ENCODE measurements at places on chromosomes 11 and 22.
A peak's percentile ranks its signal among the peaks of the same experiment; 100 is the strongest.

GRCh38 chr11:2928605-2929530 is at the start of gene PHLDA2:
TSS of gene PHLDA2 (minus strand) at chr11:2929420. CDS start at chr11:2929364, 56 bp downstream.
- peak; percentile 41 for DNase-seq

DNA sequence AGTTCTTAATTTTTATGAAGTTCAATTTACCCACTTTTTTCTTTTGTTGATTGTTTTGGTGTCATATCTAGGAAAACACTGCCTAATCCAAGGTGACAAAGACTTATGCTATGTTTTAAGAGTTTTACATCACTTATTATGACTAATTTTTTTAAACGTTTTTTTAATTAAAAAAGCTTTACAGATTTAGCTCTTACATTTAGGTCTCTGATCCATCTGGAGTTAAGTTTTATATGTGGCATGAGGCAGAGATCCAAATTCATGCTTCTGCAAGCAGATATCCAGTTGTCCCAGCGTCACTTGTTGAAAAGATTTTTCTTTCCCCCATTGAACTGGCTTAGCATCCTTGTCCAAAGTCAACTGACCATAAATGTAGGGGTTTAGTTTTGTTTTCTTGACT is 72.6 kb downstream of the PACSIN2 start:
- no peak for DNase-seq

DNA sequence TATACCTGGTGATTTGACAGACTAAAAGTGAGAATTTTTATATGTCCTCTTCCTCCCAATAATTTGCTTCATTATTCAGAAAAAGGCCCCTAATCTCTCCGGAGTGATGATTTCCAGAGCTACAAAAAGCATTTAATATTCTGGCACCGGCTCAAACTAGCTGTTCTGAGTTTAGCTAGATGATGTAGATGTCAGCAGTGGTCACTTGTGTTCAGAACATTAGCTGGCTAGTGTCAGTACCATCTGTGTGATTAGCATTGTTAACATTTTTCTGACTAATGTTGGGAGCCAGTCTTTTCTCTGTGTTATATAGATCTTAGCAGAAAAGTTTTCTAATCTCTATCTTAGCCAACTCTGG is 68.7 kb upstream of the RRM1 start:
- no peak for DNase-seq

DNA sequence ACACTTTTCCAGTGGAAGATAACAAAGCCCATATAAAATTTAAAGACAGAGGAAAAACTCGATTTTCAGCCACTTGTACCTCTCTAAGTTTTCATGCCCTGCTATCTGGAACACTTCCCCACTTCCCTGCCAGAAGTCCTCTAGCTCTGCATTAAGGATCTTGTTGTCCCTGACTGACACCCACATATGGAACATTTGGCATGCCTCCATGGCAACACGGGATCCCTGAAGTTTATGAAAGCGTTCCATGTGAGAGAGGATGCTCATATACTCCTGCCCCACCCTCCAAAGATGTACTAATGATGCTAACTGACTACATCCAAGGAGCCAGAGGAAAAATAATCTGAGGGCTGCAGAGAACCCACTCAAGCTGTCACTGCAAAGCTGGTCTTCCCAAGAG is 8.8 kb upstream of the C11orf91 start:
- no peak for DNase-seq

DNA sequence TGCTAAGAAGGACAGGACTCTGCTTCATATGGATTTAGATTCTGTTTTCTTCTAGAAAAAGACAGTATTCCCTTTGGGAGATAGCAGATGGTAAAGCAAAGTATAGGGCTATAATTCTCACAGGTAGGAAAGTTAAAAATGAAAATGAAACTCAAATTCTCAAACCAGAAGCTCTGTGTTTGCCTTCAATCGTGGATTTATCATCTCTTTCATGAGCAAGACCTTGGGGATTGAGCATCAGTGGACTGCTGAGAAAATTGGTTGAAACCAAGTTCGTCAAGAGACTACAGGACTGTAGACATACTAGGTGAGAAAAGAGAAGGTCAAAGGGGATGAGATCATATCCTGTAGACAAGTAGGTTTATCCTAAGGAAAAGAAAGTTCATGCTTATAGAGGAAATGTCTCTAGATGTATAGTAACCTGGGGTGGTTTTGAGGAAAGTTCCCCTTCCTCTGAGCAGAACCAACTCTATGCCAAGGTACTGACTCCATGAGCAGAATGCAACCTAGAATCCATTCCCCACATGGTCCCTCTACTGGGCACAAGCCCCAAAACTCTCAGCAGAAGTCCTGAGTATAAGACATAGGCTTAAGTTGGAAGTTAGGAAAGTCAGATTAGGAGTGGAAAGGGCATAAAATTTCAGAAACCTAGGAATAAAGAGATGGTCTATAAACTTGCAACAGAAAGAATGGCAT is 46.5 kb downstream of the SLC5A12 start:
- DNase-seq, result no peak

DNA sequence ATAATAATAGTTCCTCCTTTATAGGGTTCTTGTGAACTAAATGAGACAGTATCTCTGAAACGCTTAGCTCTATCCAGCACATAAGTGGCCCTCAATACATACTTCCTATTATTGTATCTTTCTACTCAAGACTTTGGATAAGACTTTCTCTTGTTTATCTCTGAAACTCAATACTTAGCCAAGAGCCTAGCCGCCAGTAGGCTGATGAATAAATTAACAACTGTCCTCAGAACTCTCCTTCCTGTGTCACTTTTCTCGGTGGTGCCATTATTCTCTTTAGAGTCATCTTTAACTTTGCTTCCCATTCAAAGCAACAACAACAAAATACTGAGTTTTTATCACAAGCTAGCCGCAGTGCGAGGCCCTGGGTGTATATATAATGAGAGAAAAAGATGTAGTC is 86.9 kb downstream of the FAM83F start:
- DNase-seq, result no peak

GRCh38 chr11:79336797-79337517 is 103.9 kb downstream of the TENM4 start:
- DNase-seq, result no peak

DNA sequence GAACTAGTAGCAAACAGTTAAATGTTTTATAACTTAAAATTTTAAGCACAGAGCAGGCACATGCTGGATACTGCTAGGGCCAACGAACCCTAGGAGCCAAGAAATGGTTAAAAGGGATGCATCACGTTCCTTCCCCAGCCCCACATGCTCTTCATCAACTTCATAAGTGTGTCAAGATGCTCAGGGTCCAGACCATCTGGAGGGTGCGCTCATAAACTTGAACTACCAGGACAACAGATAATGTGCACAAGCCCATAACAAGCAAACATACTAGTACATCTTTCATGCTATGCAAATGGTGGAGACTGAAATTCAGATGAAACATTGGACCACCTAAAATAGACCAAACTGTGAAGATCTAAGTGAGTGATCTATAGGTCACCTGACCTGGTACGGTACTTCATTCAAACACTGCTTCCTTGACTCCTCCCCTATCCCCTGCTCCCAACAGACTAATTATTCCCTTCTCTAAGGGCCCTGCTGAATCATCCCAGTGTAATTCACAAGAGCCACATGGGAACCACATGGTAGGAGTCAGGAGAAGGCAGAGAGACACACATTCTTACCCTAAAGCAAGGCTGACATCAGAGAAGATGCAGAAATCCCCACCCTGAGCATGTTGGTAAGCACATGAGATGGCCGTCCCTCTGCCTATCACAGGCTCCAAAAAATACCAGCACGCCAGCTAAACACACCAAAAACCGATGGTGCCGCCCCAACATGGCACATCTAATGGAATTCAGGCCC is 83.9 kb downstream of the ETS1 start:
- DNase-seq, result no peak

- no peak for DNase-seq
Observed at GRCh38 chr11:1937616-1938342, 9.4 kb upstream of the MRPL23 start.

DNA sequence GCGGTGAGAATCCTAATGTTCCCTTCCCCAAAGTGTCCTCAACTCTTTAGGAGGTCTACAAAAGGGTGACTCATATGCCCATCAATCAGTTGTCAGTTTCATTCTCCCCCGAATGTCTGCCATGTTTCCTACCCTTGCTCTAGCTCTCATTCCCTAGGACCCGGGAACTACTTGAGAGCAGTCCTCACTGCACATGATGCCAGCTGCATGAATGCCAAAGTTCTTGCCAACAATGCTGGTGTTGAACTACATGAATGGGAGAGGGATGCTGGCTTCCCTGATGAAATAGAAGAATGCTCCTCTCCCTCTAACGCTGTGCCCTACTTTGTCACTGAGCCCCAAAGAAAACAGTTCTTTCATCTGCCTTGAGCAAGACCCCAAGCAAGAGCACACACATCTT is 12.5 kb upstream of the FSHB start:
- no peak for DNase-seq

- no peak for DNase-seq
Observed at GRCh38 chr11:20049231-20049630, 111.0 kb downstream of the DBX1 start.

- no peak for DNase-seq
Observed at GRCh38 chr11:241634-242033, 4.9 kb downstream of the PSMD13 start.

- no peak for DNase-seq
Observed at GRCh38 chr11:34999453-34999852, 83.0 kb downstream of the PDHX start.

- no peak for DNase-seq
Observed at GRCh38 chr11:73257342-73258103, 14.6 kb upstream of the P2RY6 start.

DNA sequence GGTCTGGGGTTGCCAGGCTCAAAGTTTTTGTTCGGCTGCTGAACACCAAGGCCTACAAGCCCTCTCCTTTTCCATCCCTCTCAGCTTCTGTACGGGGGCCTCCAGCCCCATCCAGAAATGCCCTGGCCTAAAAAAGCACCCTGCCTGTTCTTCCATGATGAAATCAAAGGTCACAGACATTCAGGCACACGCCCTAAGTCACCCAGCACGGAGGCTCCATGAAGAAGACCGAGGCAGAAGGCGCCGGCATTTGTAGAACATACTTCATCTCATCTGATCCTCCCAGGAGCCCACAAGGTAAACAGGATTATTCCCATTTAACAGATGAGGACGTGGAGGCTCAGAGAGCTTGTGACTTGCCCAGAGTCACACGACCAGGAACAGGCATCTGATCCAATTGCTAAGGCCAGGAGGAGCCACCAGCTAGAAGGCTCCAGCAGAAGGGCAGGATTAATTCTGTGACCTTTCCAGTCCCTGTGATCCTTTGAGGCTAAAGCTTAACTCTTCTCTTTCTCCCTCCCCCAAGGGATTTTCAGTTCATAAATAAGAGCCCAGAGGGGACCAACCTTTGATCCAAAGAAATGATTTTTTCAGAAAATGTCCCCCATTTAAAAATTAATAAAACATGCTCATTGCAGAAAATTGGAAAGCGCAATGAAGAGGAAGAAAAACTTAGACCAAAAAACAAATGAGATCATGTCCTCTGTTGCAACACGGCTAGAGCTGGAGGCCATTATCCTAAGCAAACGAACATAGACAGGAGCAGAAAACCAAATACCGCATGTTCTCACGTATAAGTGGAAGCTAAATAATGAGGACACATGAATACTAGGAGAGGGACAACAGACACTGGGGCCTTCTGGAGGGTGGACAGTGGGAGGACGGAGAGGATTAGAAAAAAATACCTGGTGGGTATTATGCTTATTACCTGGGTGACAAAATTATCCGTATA is 38.7 kb downstream of the CYTH4 start:
- DNase-seq, result no peak

DNA sequence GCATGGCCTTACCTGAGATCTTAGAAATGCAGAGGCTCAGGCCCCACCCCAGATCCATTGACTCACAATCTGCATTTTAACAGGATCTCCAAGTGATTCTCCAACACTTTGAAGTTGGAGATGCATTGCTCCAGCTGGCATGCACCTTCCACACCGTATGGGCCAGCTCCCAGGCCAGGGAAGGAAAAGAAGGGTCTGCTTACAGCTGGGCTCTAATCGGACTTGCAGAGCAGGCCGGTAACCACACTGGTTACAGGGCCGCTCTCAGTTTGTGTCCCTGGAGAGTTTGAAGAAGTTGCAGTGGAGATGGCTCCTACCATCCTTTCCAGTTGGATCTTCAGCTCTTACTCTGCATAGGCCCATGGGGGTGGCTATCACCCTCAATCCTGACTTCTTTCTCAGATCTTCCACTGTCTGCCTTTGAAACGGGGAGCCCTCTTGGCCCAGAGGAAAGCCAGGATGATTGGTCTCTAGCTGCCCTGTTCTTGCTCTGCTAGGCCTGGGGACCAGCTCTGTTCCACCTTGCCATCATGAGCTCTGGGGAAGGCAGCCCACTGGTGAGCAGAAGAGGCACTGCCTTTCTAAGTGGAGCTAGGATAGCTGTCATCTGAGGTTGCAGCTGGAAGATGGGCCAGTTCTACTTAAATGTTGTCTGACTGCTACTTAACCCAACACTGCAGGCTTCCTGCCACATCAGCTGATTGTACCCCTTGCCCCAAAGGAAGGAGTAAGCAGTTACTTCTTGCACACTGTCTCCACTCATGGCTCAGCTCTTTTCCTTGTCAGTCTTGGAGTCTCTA is 105.6 kb upstream of the NAV2 start:
- no peak for DNase-seq

DNA sequence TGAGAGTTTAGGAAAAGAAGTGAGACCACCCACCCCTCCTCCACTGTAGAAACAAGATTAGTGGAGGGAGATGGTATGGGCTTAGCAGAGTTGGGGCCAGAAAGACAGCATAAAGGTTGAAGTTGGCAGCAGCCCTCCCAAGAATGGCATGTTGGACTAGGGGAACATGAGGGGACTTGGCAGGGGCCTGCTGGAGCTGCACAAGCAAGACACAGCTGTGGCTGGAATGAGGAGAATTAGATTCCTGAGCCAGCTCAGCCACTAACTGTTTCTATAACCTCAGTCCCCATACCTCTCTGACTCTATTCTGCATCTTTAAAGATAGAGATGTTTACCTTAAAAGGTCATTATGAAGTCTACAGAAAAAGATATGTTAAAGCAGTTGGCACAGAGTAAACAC is 13.2 kb downstream of the MAP6 start:
- DNase-seq, result no peak

GRCh38 chr11:122343210-122343609 is 227.2 kb upstream of the BLID start:
- no peak for DNase-seq

- DNase-seq, result no peak
Observed at GRCh38 chr11:94379613-94380012, 21.6 kb downstream of the GPR83 start.

- no peak for DNase-seq
Observed at GRCh38 chr11:56296898-56297297, 4.8 kb upstream of the OR8H1 start.
